ENCODE measurements at places on chromosomes 6 and 20.

- no peak for DNase-seq
These were observed 199.2 kb downstream of the CD83 start for GRCh38 chr6:14316651-14317386.

DNA sequence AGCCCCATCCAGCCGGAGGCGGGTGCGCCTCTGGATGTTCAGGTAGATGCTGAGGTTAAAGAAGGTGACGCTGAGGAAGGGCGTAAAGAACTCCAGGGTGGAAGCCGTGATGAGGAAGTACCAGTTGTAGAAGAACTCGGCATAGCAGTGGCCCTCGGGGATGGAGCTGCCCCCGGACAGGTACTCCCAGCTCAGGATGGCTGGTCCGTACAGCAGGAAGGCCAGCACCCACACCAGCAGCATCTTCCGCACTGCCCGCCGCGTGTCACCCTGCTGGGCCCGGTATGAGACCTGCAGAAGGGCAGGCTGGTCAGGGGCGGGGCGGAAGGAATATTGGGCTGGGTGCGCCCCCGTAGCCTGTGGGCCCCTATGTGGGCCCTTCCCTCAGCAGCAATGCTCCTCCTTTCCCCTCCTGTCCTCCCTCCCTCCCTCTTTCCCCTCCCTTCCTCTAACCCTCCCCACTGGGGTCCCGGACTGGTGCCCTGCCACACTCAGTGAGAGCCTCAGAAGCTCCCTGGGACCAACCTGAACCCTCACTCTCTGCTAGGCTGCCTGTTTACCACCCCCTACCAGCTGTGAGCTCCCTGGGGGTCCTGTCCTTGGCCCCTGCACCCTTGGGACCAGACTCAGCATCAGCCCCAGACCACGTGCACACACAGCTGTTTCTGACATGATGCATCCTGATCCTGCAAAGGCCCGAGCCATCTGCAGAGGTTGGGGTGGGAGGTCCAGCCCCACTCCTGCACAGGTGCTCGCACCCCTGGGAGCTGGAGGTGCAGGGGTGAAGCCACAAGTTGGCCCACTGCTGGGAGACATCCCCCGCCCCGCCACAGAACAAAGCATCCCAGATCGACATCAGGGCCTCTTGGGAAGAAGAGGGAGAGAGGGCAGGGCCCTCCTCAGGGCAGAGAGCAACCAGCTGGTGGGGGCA is 3.2 kb downstream of the HRH3 start:
- DNase-seq, result no peak

- DNase-seq, result no peak
These were observed 67.3 kb upstream of the ADTRP start for GRCh38 chr6:11845664-11846577.

DNA sequence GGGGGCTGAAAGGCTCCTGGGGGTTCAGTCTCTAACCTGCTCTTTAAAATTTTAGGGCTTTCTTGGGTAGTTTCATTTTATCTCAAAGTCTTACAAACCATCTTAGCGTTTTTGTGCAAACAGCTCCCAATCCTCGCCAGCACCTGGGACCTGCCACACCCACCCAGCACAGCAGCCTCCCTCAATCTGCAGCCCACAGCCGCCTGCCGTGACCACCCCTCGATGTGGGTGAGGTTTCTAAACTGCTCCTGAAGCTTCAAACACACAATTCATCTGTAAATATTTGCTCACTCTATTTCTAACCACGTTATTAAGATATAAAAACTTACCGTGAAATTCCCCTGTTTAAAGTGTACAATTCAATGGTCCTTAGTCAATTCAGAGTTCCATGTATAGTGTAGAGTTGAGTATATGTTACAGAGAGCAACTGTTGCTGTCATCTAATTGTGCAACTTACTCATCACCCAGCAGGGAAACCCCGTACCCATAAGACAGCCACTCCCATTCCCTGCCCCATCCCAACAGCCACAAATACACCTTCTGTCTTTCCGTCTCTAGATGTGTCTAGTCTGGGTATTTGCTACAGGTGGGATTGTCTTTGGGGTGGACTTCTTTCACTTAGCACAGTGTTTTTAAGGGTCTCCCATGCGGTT is 381.0 kb downstream of the TAF4 start:
- no peak for DNase-seq

DNA sequence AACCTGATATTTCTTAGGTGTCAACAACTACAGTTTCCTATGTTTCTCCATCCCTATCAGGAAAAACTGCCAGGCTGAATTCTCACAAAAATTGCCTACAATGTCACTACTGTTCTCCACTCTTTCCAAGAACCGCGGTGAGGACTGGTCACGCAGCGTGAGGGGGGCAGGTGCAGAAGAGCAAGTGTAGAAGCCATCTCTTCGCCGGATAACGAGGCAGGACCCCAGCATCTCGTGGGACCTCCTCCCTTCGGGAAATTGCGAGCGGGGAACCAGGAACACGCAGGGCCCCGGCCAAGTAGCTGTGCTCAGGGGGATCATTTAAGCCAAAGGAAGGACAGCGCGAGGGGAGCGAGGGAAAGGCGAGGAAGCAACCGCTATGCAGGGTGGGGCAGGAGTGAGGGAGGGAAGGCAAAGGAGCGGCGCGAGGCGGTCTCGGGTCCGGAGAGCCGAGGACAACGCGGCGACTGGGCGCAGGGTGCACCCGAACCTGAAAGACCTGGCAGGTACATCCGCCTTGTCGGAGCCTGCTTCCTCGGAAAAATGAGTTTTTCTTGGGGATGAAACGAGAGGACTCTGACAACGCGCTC is 559 bp downstream of the APMAP start:
- DNase-seq, result no peak

DNA sequence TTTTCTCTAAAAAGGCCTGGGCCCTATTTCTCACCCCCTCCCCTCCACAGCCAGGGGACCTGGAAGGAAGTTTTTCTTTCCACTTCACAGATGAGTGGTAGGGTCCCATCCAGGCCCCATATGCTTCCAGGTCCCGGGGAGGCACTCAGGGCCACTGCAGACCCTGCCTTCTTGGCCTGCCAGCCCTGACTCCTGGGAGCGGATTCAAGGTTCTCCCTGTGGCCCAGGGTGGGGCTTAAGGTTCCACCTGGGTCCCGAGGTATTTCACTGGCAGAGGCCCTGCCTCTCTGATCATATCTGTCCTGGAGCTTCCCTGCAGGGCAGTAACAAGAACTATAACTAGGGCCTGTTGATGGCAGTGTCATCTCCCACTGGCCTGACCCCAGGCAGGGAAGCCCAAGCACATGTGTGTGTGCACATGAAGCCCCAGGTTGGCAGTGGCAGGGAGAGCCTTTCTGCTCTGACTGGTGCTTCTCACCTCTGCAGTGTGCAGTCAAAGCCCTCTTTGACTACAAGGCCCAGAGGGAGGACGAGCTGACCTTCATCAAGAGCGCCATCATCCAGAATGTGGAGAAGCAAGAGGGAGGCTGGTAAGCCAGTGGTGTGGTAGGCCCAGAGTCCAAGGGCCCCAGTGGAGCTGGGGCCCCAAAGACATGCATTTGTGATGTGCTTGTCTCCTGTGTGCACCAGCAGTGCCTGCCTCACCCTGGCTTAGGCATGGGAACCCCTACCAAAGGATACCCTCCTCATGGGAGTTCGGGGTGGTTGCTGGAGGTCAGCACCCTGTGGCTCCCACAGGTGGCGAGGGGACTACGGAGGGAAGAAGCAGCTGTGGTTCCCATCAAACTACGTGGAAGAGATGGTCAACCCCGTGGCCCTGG is 31.2 kb downstream of the PLCG1 start:
- no peak for DNase-seq

DNA sequence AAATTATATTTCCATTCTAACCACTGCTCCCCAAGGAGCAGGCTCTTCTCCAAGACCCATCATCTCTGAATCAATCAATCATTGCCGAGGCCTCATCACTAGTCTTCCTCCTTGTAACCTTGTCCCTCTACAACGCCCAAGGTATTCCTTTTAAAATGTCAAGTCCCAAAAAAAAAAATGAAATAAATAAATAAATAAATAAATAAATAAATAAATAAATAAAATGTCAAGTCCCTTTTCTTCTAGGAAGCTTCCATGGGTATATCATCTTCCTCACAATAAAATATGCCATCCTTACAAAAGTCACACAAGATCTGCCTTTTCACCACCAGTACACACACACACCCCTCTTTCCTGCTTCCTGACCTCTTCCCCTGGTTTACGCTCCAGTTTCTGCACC is 57.6 kb downstream of the JAG1 start:
- DNase-seq, result no peak

DNA sequence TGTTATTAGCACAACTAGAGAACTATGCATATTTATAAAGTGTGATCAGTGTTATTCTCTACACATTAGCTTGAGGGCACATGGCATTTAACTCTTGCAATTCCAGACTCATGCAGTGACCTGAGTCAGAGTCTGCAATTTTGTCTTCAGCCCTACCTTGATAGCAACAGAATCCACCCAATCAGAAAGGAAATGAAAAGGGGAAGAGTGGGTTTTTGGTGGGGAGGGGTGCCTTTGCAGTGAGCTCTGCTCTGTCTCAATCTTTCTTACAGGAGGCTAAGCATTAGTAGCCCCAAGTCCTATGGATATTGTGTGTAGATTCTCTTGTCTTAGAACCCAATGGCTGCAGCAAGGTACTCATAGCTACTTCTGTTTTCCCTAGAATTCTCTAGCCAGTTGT is 489.2 kb downstream of the DHX35 start:
- DNase-seq, result no peak

GRCh38 chr6:80547827-80548226 is 441.4 kb downstream of the BCKDHB start:
- no peak for DNase-seq

DNA sequence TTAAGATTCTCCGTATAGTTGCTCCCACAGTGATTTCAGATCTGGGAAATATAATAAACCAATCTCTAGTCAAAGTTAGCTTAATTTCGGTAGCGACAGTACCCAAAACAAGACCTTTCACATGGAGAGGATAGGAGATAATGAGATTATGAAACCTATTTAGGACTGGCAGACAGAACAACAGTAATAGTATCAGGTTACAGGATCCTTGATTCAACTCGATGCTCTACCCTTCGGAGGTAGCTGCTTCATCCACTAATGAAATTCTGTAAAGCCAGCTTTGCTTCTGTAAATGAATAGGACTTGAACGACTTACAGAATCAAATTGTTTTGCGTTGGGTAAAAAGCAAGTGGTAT is 534 bp upstream of the AKIRIN2 start:
- no peak for DNase-seq

DNA sequence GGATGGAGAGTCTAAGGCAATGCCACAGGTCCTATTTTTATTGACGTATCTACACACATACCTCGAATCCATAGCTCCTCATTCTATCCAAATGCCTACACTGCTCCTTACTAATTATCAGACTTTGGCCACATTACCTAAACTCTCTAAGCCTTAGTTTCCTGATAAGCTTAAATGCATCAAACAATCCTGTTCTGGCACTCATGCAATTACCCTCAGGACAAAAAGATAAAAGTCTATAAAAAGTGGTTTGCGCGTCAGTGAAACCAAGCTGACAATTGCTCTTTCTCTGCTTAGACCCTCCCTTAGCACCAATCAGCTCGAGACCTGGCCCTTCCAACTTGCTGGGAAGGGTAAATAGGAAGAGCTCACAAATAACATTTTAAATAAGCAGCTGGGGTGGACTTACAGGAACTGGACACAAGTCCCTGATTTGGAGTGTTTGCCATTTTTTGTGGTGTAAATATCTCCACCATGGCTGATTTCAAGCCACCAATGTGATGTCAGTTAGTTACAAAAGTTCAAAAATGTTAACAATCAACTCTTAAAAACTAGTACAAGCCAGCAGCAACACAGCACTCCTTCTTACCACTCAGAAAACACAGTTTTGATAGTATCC is 7.2 kb upstream of the PLEKHG1 start:
- DNase-seq, result no peak

- no peak for DNase-seq
These were observed 38.2 kb upstream of the AFDN start for GRCh38 chr6:167788563-167788903.

GRCh38 chr6:139485185-139485584 is 110.7 kb upstream of the CITED2 start:
- no peak for DNase-seq

DNA sequence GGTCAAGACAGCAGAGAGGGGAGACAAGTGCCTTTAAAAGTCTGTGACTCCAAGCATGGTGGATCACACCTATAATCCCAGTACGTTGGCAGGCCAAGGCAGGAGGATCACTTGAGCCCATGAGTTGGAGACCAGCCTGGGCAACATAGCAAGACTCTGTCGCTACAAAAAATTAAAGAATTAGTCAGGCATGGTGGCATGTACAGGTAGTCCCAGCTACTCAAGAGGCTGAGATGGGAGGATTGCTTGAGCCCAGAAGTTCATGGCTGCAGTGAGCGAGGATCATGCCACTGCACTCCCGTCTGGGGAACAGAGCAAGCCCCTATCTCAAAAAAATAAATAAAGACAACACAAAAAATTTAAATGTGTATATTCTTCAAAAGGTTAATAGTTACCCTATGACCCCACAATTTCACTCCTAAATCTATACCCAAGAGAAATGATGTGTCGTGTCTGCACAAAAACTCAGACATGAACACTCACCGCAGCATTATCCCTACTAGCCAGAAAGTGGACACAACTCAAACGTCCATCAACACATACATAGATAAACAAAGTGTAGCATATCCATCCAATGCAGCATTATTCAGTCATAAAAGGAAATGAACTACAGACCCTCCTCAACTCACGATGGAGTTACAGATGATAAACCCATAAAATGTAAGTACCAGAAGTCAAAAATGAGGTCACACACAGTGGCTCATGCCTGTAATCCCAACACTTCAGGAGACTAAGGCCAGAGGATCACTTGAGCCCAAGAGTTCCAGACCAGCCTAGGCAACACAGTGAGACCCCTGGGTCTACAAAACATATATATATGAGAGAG is 23.9 kb downstream of the ZMYND8 start:
- no peak for DNase-seq

- DNase-seq, result no peak
These were observed 3.9 kb upstream of the PRDM13 start for GRCh38 chr6:99602520-99603420.

GRCh38 chr6:28985462-28986164 is 19.5 kb downstream of the ZNF311 start:
- DNase-seq, result no peak

DNA sequence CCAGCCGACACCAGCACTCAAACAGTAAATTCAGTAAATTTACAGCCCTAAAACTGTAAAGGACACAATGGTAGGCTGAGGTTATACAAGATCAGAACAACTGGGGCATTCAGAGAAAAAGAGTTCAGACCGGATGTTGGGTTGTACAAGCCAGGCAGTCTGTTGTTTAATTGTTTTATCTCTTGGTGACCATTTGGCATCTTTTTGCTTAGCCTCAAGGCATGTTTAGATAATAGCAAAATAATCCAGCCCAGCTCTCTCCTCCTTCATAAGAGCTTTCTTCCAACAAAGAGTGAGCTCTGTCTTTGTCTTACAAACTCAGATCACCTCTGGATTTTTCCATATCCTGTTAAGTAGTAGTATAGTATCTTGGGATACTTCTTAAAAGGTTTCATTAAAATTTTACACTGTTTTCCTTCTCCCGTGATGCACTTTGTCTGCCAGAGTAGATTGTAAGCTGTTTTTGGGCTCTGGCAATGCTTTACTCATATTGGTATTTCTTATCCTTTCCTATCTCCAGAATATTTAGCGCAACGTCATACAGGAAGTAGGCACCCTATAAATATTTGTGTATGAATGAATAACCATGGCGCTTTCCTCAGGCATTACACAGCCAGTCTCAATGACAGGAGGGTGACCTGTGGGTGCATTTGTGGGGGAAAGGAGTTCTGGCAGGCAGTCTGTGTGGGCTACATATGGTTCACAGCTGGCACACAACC is 35.6 kb upstream of the TRAM2 start:
- DNase-seq, result no peak

GRCh38 chr6:35059596-35060345 is 81.4 kb downstream of the TCP11 start:
- DNase-seq, result no peak

- DNase-seq, result no peak
These were observed 263.5 kb downstream of the TMEM242 start for GRCh38 chr6:157059781-157060180.

Measured in stimulated activated CD8-positive, alpha-beta memory T cell treated with anti-CD3 and anti-CD28 coated beads, Interleukin-15, amount 100 ng/mL, for 1 hour (primary cell).